ENCODE measurements at places on chromosomes 7 and 10. TPM values are rescaled to one million over a fixed set of nuclear protein-coding genes. Genes with fewer than 3 reads are reported as not detected.

The ZSCAN21 gene
- total RNA-seq: 5.3 TPM

The ABCA13 gene
- total RNA-seq: not detected

The KCND2 gene
- not detected for total RNA-seq

The SLIT1 gene
- 0.77 TPM for total RNA-seq

The CYP2C19 gene
- total RNA-seq: not detected

The ABCC2 gene
- 1.3 TPM for total RNA-seq

The GDF2 gene
- total RNA-seq: not detected

The SGMS1 gene
- total RNA-seq: 24.1 TPM

The CEP55 gene
- total RNA-seq: 73.1 TPM

The TLX1 gene
- not detected for total RNA-seq

The TNS3 gene
- 0.20 TPM for total RNA-seq

The SPAM1 gene
- not detected for total RNA-seq

The LRGUK gene
- 0.20 TPM for total RNA-seq

The COPG2 gene
- 9.7 TPM for total RNA-seq

The NEUROD6 gene
- total RNA-seq: not detected

The NUDT13 gene
- total RNA-seq: 0.86 TPM

The CH25H gene
- total RNA-seq: not detected

The CNTNAP2 gene
- not detected for total RNA-seq

The DENND2A gene
- not detected for total RNA-seq

The SRRM3 gene
- not detected for total RNA-seq

The STEAP4 gene
- total RNA-seq: not detected

The CALHM3 gene
- not detected for total RNA-seq

The NACAD gene
- 0.02 TPM for total RNA-seq

The AGBL3 gene
- total RNA-seq: 1.6 TPM

The SFTPA1 gene
- total RNA-seq: not detected

The ZNF679 gene
- not detected for total RNA-seq

Data from T-helper 2 cell treated with Interferon-gamma antibody and Interleukin-4, amounts not matched to agents 100 ng/mL and 5 ng/mL, for 36 hours (primary cell).